Fibroblast of skin of right biceps (primary cell): ENCODE measurements at places on chromosomes 2 and 18.

GRCh38 chr2:205033431-205033830 is 488.2 kb downstream of the PARD3B start:
- DNase-seq, result no peak

DNA sequence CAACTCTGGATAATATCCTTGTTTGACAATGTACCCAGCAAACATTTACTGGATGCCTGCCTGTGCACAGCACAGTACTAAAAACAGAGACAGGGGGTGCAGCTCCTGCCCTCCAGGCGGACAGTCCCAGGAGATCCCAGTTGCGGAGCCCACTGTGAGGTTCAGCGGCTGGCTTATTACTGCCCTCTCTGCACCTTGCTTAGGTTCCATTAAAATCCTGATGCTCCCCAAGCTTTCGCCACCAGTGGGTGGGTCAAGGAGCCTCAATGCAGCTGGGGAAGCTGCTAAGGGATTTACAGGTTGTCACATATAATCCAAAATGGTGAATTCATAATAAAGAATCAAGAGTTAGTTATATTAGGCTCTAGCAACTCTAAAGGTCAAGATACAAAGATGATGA is 38.3 kb downstream of the CRACDL start:
- DNase-seq, result no peak

- DNase-seq, result no peak
These were observed 644 bp downstream of the ONECUT2 start for GRCh38 chr18:57435846-57436190.

- DNase-seq, result peak; percentile 40
These were observed 173.1 kb upstream of the STON1 start for GRCh38 chr2:48356701-48357325.

DNA sequence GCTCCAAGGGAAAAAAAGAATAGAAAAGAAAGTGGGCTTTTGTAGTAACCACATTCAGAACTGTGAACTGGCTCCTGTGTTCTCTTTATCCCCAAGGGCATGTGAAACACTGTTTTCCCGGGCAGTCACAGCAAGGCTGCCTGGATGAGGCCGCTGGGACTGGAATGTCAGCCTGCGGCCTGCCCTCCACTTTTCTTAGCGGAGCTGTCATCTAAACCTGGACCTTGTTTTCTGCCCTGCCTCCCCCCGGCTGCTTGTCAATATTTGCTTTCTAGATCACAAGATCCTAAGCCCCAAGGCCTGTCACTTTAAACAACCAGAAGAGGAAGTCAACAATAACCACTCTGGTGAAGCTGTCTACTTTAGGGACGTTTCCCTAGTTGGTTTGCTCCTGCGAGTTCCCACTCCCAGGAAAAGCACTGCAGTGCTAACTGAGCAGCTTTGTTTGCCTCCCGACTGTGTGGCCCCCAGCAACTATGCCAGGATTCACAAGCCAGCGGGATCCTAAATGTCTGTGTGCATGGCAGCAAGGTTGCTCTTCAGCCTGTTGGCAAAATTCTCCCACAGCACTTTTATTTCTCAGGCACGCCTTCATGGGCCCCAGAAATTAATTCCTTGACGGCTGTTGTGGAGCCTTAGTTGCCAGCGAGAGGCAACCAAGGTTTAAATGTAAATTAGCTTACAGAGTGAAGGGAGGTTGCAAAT is 30.6 kb downstream of the SOWAHC start:
- no peak for DNase-seq

DNA sequence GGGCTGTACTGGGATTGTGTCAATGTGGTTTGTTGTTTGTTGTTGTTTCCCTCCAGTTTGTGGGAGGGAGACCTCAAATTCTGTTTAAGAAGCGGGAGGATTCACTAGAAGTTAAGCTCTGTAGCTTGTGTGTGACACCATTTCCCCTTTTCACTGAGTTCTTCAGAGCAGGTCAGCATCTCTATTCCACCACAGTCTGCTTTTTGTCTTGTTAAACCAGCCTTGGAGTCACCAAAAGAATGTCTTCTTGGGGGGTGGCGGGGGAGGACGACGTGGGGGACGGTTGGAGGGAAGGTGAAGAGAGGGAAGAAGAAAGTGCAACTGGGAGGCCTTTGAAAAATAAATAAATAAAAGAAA is 2.3 kb upstream of the BCL11A start:
- no peak for DNase-seq

GRCh38 chr2:189534854-189535832 is 45.4 kb downstream of the SLC40A1 start:
- DNase-seq, result peak; percentile 79

DNA sequence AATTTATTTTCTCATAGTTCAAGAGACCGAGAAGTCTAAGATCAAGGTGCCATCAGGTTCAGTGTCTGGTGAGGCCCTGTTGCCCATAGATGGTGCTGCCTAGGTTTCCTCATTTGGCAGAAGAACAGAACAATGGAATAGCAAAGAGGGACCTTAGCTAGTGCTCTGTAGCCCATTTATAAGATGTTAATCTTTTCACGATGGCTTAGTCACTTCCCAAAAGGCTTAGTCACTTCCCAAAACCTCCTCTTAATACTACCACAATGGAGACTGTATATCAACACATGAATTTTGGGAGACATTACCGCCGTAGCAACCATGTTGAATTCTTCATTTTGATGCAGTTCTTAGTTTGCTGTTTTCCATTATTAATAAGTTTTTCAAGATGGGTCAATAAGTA is 246.3 kb upstream of the NRP2 start:
- peak; percentile 55 for DNase-seq

DNA sequence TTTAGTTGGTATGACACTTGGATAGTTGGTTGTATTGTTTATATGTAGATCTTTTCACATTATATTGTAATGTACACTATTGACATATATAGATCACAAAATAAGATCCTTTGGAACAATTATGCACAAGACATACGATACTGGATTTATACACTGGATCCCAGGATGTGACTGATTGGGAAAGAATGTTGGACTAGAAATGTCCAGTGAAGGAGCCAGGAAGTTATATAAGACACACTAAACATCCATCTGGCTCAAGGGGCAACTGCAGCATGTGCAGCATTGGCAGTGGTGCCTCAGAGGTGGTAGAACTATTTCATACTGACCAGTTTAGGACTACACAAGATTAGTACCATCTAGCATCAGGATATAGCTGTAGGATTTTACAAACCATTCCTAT is 104.9 kb downstream of the TRABD2A start:
- DNase-seq, result no peak
